Large intestine (tissue), 12 donors: ENCODE measurements at places on chromosomes 2 and 18.

DNA sequence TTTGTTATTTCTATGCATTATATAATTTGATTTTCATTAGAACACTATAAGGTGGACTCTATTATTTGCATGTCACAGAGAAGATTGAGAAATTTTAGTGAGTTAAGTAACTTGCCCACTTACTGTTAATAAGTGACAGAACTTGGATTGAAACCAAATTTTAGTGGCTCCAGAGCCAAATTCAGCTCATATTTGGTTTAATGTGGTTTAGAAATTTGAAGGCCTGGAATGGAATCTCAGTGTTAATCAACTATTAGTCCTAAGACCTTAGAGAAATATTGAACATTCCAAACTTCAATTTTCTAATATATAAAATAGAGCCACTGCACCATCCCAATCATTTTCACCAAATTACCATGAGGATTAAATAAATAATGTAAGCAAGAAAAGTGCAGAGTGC lies 281.6 kb downstream of the ZNF385B start:
- DNase-seq = no peak

DNA sequence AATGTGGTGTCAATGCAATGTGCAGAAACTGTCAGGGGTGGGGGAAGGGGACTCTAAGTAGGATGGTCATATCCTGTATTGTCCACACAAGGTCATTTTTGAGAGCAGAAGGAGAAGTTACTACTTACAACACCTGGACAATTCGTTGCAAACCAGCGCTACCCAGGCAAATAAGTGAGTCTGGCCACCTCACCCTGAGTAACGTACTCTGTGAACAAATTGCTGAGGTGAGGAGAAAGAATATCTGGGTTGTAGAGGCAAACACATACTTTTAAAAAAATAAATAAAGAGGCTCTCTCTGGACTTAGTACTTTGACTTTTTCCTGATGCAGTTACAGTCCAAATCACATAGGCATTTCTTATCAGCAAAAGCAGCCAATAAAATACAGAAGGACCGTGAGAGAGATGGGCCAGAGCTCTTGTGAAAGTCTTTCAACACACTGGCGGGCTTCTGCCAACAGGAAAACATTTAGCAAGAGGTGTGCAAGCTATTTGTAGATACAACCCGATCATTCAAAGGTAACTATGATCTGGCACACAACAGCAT lies 268.2 kb upstream of the ID2 start:
- peak; percentile 89 for DNase-seq

- peak; percentile 56 for DNase-seq
Measured at GRCh38 chr2:189581354-189582139, 961 bp upstream of the SLC40A1 start.

GRCh38 chr2:241149675-241149924 lies 328 bp upstream of the PASK start:
- no peak for DNase-seq

DNA sequence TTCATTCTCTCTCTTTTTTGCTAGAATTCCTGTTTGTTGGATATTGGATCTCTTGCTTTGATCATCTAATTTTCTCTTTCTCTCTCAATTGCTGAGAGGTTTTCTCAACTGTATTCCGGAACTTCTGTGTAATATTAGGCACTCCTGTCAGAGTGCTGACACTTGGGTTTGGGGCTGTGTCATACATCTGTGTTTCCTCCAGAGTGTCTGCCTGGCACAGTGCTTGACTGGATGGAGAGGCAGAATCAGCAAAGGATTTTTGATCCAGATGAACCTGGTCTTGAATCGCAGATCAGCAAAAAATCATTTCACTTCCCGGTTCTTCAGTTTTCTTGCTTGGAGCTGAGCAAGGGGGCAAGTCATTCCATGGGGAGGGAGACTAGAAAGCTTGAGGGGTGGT lies 87.7 kb upstream of the CXCR4 start:
- no peak for DNase-seq

DNA sequence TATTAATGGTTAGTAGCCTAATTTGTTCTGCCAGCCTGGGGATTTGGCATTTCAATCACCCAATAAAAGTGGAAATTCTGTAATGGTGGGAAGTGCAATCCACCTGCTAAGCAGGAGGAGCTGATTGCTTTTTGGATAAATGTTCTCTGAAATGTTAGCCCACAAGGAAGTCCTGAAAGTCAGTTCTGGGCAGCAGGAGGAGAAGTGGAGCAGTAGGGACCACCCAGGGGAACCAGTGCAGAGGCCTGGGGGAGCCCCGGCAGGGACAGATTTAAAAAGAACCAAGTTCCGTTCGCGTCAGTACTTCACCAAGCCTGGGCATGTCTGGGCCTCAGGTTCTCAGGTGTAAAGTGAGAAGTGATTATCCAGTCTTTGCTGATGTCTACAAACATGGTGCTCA lies 248.5 kb upstream of the RAB6C start:
- no peak for DNase-seq

DNA sequence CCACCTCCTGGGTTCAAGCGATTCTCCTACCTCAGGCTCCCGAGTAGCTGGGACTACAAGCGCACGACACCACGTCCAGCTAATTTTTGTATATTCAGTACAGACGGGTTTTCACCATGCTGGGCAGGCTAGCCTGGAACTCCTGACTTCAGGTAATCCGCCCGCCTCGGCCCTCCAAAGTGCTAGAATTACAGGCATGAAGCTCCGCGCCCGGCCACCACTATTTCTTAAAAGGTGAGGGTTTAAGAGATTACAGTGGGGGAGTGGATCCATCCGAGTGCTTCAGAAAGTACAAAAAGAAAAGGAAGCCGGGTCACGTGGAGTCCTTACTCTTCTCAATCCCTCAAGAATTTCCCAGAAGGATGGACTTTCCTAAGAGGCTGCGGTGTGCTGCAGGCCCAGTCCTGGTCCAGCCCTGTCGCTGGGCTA lies 146.9 kb downstream of the ANKRD44 start:
- DNase-seq = no peak

DNA sequence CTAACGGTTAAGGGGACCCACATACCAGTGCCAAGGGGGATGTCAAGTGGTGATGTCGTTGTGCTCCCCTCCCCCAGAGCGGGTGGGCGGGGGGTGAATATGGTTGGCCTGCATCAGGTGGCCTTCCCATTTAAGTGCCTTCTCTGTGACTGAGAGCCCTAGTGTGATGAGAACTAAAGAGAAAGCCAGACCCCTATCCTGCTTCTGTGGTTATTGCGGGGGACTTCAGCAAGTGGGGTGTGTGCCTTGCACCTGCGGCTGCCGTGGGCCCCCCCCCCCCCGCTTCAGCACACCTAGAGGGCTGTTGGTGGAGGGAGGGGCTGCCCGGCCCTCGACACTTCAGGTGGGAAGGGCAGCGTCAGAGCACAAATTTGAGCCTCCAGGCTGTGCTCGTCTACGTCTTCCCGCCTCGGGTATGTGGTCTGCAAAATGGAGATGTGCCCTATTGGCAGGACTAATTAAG lies 6.1 kb downstream of the CTDSP1 start:
- no peak for DNase-seq

- DNase-seq = no peak
Measured at GRCh38 chr2:100603414-100603813, 40.6 kb downstream of the PDCL3 start.

DNA sequence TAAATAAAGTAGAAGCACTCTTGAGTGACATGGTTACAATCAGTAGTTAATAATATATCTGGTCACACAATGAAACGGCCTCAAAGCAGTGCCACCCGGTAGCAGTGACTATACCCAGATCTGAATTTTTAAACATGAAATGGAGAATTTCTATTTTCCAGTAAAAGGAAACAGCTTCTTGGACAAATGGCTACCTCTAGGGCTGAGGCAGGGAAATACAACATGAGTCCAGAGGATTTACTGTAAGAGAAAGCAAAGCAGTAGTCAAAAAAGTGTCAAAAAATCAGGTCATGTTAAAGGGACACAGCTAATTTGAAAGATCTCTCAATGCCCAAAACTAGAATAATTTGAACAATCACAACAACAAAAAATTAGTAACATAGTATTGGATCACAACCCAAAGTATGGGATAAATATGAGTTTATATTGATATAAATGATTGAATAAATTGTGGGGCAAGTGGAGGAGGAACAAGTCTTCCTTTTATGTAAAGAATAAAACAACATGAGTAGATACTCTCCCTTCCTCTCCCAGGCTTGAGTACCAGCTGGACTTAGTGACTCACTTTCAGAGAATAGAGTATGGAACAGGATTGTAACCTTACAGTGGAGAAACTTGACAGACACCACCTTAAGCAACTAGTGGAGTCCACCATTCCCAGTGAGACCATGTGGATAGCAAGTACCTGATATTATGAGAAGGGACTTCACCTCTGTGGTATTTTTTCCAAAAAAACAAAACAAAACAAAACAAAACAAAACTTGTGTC lies 180.8 kb downstream of the MBD2 start:
- no peak for DNase-seq

DNA sequence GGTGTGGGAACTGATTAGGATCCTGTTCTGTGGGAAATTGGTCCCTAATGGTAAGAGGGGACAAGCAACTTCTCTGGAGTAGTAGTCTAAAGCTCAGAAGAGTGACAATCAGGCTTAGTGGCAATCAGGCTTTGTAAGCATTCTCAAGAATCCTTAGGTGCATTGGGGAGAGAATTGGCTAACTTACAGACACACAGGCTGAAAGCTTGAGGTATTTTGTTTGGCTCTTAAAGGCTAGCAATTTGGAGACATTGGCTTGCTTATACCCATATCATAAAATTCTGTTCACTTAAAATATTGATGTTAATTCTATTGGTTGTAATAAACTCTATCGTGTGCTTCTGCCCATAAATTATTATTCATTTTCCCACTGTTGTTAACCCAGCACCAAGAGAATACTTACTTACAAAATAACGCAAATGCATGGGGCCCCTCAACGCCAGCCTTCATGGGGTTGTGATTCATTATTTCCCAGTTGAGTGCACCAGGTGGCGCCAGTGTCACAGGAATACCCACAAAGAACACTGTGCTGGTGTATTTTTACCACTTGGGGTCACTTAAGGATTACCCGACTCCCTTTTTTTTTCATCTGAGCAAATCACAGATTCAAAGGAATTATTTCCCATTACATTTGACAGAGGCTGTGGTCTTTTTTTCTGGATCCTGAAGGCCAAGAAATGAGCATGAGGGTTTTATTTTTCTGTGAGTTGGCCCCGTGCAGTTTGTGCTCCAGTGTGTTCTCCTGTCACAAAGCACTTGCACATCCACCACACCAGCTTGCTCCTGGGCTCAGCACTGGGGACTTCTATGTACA lies 45.5 kb downstream of the DDX1 start:
- DNase-seq = peak; percentile 70

GRCh38 chr2:143551971-143552650 lies 422.9 kb downstream of the ARHGAP15 start:
- DNase-seq = no peak

DNA sequence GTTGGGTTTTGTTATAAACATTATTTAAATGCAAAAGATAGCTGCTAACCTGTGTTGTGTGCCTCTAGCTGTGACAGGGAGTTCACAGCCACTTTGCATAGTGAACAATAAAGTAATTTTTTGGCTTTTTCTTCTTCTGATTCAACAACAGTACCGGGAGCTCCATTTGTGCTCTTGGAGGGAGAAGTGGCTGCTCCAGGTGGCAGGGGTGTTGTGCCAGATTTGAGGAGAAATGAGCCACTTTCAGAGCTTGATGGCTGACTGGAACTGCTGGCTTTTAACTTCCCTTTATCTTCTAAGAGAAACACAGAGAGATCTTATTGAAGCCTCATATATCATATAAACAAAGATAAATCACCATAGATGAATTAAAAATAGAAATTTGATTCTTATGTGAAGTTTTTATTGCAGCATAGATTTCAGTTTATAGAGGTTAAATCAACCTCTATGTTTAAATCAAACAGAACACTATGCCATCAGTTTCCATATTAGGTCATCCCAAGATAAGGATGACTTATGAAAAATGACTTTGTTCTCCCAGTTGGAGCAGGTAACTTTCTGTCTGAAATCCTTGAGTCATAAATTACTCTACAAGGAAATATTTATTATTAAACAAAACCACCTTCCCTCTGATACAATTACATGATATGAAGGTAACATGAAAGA lies 182.0 kb upstream of the SESTD1 start:
- peak; percentile 8 for DNase-seq

GRCh38 chr18:57869221-57869620 lies 66.1 kb upstream of the ATP8B1 start:
- DNase-seq = no peak

DNA sequence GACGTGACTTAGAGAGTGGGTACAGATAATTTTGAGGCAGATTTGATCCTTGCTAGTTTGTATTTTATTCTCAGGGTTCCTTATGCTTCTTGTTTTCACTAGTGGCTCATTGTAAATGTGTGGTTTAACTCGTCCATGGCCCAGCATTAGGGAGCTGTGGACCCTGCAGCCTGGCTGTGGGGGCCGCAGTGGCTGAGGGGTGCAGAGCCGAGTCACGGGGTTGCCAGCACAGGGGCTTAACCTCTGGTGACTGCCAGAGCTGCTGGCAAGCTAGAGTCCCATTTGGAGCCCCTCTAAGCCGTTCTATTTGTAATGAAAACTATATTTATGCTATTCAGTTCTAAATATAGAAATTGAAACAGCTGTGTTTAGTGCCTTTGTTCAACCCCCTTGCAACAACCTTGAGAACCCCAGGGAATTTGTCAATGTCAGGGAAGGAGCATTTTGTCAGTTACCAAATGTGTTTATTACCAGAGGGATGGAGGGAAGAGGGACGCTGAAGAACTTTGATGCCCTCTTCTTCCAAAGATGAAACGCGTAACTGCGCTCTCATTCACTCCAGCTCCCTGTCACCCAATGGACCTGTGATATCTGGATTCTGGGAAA lies 269.9 kb downstream of the MYT1L start:
- no peak for DNase-seq

GRCh38 chr2:149315461-149315860 lies 14.9 kb upstream of the LYPD6 start:
- no peak for DNase-seq

DNA sequence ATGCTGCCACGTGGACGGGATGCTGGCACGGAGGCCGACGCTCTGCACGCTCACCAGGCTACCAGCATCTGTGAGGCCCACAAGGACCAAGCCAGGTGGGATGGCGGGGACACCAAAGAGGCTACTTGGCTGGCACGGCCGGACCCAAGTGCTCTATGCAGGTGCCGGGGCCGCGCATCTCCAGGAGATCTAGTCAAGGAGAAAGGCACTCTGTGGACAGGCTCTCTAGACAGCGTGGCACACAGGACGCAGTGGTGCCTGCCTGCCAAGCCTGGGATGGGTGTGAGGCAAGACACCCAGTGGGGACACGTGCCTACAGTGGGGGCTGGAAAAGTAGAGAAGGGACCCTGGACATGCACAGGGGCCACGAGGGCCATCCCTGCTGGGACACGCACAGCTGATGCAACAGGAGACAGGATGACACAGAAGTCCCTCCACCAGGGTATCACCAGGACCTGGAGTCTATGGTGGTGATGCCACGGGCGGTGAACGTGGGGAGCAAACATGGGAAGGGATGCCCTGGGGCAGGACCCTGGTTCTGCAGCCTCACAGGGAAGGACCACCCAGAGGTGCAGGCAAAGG lies 28.5 kb downstream of the ZNF516 start:
- no peak for DNase-seq

GRCh38 chr2:134389381-134389780 lies 135.5 kb downstream of the MGAT5 start:
- DNase-seq = no peak

GRCh38 chr2:133054297-133054696 lies 384.3 kb upstream of the LYPD1 start:
- no peak for DNase-seq

- DNase-seq = no peak
Measured at GRCh38 chr2:212495046-212495445, 43.6 kb downstream of the ERBB4 start.
